Activated naive CD8-positive, alpha-beta T cell treated with anti-CD3 and anti-CD28 coated beads, Interleukin-2, amount 50 U/mL, for 24 hours (primary cell): ENCODE measurements at places on chromosomes 4 and X.

GRCh38 chr4:39702716-39703115 lies 4.8 kb downstream of the UBE2K start:
- DNase-seq = no peak

- no peak for DNase-seq
Observed at GRCh38 chrX:48719958-48720357, 23.4 kb downstream of the SUV39H1 start.

- no peak for DNase-seq
Observed at GRCh38 chr4:56728512-56728911, 47.4 kb upstream of the HOPX start.

DNA sequence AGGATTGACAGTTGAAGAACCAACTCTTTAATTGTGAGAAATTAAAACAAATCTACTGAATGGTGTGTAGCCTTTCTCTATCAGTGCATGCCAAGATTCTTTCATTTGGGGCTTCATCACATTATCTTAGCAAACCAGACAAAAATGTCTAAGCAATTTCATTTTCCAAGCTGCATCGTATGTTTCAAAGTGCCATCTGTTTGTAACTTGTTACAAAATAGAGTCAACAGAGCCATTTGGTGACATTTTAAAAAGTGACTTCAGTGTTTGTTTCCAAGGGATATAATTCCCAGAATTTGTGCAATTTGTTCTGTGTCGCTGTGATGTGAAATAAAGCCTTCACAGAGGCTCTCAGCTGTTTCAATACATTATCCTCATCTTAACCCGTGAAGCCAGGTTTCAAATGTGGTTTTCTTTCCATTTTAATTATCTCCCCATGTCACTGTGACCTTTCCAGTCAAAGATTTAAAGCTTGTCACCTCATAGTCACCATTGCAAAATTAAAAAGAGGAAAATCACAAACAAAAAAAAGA lies 46.0 kb upstream of the C1QTNF7 start:
- no peak for DNase-seq

DNA sequence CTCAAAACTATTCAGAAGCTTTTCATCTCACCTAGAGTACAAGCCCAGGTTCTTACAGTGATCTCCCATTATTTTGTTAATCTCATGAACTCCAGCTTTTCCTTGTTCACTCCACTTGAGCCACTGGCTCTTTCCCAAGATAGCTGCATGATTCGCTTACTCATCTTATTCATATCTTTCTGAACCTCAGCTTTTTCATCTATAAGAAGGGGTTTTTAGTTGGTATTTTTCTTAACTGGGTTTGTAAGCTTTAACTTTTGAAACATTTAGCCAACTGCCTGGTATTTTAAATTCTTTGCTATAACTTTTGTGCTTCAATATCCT lies 24.0 kb downstream of the GIMD1 start:
- DNase-seq = no peak
